NCI-H345 (cell line): ENCODE measurements at places on chromosomes 4 and X.

DNA sequence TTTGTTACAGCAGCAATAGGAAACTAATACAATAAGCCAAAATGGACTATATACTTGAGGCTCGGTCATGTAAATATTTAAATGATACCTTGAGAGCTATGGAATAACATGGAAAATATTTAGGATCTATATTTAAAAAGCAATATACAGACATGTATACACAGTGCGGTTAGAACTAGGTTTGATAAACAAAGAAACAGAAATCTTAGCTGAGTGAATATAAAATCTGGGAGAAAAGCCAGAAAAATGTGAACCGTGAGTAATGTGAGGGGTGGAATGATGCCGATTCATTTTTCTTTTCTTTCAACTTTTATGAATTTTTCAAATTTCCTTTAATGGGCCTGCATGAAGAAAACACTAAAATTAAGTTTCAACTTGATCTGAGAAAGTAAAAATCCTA lies 104.1 kb downstream of the ATXN3L start:
- no peak for DNase-seq

- no peak for DNase-seq
Observed at GRCh38 chrX:7088968-7089615, 58.4 kb upstream of the STS start.

DNA sequence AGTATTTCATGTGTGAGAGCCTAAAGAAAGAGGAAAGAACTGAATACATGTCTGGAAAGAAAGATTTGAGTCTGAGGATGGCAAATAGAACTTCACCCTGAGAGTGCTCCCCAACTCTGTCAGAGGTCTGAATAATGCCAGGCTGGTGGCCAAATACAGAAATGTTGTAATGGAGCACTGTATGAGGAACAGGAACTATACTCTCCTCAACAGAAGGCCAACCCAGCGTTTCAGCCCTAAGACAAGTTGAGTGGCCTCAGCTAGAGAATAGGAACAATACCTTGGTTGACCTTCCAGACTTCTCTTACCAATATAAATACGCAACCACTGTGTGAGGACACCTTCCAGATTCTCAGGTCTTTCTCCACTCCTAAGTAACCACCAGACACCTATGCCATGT lies 94.5 kb upstream of the STIM2 start:
- DNase-seq, result no peak

DNA sequence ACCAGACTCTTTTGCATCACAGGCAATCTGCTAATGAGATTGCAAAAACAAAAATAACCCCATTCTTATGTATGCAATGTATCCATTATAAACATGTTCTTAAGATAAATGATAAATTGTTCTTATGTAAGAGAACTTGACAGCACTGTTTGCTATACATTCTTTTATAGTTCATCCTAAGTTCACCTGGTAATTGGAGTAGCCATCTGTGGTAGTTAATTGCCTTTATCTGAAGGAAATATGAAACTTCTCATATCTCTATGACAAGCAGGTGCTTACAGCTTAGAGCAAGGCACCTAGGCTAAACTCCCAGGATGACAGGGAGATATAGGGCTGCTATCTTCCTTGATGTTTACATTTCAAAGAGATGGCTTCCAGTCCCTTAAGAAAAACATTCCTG lies 21.3 kb upstream of the CLCN5 start:
- DNase-seq, result no peak

- DNase-seq, result no peak
Observed at GRCh38 chr4:151228189-151229119, 48.5 kb upstream of the PRSS48 start.

GRCh38 chr4:89836031-89836745 lies 773 bp downstream of the SNCA start:
- peak; percentile 24 for DNase-seq

GRCh38 chr4:36547383-36547782 lies 266.0 kb downstream of the DTHD1 start:
- no peak for DNase-seq

- DNase-seq, result no peak
Observed at GRCh38 chr4:1060621-1061020, 49.2 kb downstream of the FGFRL1 start.

- DNase-seq, result peak; percentile 29
Observed at GRCh38 chr4:184648313-184649025, 778 bp downstream of the CASP3 start.

- DNase-seq, result no peak
Observed at GRCh38 chrX:15943391-15943790, 88.8 kb upstream of the AP1S2 start.

DNA sequence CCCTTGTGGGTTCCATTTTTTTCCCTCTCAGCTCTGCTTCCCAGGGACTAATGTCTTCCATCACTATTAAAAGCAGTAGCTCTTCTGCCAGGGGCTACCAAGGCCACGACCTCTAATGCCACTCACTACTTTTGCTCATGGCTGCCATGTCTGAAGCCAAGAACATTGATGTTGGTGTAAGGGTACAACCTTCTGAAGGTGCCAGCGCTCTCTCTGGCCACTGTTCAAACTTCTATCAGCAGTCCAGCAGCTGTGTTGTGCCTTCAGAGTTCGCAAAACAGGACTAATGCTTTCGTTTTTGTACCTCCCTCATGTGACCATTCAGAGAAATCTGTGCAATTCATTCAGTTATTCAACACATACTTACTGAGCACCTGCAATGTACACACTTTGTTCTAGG lies 121.5 kb upstream of the ENPEP start:
- no peak for DNase-seq

DNA sequence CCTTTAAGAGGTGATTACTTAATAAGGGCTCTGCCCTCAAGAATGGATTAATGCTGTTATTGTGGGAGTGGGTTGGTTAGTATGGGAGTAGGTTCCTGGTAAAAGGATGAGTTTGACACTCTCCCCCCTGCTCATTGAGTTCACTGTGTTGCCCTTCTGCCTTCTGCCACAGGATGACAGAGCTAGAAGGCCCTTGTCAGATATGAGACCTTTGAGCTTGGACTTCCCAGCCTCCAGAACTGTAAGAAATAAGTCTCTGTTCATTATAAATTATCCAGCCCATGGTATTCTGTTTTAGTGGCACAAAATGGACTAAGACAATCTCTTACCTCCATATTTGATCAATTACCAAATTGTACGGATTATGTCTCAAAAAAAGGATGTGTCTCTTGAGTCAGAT lies 114.3 kb upstream of the NAP1L5 start:
- no peak for DNase-seq

DNA sequence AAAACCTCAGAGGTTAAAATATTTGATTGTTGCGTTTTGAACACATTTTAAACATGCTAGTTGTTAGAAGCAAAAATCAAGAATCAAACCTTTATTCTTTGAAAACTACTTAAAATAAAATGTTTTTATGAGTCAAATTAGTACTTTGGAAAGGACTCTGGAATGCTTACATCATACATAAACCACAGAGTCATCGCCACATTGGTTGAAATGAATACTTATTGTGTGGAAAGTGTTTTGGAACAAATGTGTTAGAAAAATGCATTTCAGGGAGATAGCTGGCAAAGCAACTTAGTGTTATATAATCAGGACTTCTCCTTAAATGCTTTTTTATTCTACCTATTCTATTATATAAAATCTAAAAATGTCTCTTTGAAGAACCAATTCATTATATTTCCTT lies 49.4 kb upstream of the CAMK2D start:
- DNase-seq, result no peak

GRCh38 chr4:2494992-2495391 lies 26.1 kb downstream of the RNF4 start:
- DNase-seq, result no peak

DNA sequence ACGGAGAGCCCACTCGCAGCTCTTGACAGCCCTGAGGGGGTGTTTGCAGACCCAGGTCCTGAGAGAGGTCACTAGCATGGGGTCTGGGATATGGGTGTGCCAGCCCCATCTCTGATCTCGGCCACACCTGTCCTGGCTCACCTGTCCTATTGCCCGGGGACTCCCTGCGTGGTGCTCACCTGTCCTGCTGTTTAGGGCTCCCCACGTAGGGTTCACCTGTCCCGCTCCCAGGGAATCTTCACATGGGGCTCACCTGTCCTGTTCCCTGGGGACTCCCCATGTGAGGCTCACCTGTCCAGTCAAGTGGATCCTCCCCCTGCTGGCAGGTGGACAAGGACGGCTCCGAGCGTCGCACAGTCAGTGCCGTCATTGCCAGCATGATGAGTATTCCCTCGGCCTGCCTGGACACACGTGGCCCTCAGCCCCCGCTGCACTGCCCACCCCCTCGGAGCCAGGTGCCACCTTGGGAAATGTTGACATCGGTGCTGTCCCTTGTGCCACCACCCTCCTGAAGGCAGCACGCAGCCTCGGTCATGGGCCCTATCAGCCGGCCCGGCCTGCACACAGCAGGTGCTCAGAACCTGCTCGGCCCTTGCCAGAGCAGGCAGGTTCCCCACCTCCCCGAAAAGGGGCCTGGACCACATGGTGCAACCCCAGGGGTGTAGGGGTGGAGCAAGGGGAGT lies 6.3 kb downstream of the SLC49A3 start:
- DNase-seq, result peak; percentile 10

- no peak for DNase-seq
Observed at GRCh38 chr4:144338148-144338547, 197.6 kb upstream of the GYPA start.

DNA sequence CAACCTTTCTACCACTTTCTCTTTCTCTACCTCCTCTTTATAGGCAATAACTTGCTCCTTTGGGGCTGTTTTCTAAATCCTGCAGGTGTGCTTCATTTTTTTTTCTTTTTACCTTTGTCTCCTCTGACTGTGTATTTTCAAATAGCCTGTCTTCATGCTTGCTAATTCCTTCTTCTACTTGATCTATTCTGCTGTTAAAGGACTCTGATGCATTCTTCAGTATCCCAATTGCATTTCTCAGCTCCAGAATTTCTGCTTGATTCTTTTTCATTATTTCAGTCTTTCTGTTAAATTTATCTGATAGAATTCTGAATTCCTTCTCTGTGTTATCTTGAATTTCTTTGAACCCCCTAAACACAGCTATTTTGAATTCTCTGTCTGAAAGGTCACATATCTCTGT lies 67.7 kb upstream of the IL2 start:
- no peak for DNase-seq

DNA sequence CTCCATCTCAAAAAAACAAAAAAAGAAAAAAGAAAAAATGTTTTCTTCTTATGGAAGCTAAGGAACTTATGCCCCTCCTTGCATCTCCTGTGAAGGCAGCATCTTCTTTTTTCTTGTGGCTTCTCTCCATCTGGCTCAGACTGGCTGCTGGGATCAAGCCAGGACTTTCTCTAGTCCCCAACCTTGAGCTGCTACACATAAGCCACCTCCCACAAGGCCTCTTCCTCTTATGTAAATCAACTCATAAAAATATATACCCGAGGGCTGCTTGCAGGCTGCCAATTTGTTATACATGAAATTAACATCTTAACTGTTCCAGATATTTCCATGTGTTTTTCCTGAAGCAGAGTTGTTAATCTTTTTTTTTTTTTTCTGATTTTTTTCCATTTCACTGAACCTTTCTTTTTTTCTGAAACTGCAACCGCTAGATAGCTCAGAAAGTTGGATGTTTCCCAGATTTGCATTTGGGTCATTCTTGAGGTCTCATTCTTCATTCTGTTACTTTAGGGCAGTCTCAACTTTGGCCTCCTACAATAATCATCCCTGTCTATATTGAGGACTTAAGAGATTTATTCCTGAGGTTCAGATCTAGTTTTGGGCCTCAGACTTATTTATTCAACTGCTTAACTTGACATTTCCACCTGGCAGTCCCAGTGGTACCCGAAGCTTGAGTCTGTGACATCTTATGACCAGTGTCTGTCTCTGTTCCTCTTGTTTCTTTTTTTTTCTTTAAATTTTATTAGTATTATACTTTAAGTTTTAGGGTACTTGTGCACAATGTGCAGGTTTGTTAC lies 10.3 kb downstream of the SNX25 start:
- no peak for DNase-seq

GRCh38 chr4:169530048-169530447 lies 82.3 kb downstream of the NEK1 start:
- DNase-seq, result no peak

DNA sequence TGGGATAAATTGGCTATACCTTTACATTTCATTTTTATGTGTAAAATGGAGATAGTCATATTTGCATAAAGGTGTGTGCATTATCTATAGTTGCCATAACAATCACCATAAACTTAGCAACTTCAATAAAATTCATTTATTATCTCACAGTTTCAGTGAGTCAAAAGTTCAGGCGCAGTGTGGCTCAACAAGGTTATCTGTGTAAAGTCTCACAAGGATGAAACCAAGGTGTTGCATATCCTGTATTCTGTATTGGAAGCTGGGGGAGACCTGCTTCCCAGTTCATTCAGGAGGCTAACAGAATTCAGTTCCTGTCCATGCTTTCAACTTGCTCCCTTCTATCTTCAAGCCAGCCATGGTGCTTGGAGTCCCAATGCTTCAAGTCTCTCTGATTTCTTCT lies 169.5 kb downstream of the KCTD8 start:
- DNase-seq, result no peak

- no peak for DNase-seq
Observed at GRCh38 chr4:77994194-77994721, 62.9 kb upstream of the FRAS1 start.

GRCh38 chr4:99887837-99888236 lies 6.4 kb downstream of the LAMTOR3 start:
- DNase-seq, result no peak

- DNase-seq, result no peak
Observed at GRCh38 chr4:64146030-64146429, 263.2 kb downstream of the TECRL start.

GRCh38 chr4:112118742-112119352 lies 26.4 kb upstream of the FAM241A start:
- DNase-seq, result no peak

DNA sequence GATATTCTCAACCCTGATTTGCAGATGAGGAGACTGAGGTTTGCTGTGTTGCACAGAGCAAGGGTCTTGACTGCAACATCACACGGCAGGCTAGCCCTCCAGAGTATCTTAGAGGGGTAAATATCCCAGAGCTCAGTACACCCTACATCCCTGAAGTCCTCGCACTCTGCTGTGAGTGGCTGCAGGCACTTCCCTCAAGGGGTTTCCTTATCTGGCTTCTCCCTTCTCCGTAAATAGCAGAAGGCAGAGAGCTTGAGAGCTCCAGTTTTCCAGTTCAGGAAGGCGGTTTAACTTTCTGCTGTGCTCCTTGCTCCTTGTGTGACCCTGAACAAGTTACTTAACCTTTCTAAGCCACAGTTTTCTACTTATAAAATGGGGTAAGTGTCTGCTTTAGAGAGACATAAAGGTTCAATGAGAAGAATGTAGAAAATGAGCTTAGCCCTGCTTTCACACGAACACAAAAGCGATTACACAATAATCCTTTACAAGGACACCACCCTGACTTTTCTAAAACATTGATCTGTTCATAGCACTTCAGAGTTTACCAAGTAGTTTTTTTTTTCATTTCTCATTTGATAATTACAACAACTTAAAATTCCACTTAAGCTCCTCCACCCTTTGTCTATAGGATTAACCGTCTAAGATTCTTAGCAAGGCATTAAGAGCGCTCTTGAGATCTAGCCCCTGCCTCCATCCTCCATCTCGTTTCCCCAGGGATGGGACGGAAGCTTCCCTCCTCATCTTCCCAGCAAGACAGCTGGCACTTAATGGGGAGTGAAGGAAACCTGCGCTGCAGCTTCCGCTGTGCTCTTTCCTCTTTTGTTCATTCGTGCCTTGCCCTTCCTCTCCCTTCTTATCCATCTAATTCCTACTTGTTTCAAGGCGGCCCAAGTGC lies 68.4 kb downstream of the TAPT1 start:
- no peak for DNase-seq

GRCh38 chr4:97507587-97508245 lies 635.6 kb downstream of the STPG2 start:
- no peak for DNase-seq
